ENCODE measurements at places on chromosomes 6 and 20.

DNA sequence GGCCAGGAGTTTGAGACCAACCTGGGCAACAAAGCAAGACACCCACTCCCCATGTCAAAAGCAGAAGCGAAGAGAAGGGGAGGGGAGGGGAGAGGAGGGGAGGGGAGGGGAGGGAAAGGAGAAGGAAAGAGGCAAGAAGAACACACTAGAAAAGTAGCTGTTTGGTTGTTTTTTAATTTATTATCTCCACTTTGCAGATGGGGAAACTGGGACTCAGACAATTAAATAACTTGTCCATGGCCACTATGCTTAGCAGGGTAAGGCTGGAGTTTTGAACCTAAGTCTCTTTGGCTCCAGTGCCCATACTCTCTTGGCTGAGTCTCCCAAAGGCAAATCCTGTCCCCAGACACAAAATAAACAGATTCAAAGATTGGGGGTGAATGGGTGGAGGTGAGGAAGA, 12.4 kb upstream of the GHRH start:
- H3K36me3 ChIP-seq: no peaks in the 10 kb centered on the region
- no peak overlapping the region for H3K27ac ChIP-seq
- no peak for DNase-seq
- H3K4me1 ChIP-seq: no peaks in the 10 kb centered on the region
- no peaks in the 10 kb centered on the region for H3K27me3 ChIP-seq

DNA sequence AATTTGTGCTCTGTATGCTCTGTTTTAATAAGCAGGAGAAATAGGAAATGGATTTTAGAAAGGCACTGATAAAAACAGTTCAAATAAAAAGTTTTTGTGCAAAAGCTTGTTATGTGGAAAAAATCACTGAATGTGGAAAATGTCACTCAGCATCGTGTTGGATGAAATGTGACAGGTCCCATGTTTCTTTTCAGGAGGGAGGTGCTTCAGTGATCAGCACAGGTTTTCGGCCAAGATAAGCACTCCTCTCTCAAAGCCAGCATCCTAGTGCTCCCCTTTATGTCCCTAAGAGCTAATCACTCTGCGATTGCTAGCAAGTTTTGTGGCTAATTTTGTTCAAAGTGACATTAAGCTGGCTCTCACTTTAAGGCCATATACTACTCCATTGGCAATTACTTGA, 12.0 kb downstream of the UBE3D start:
- H3K27ac ChIP-seq: no peak overlapping the region
- no peaks in the 10 kb centered on the region for H3K4me1 ChIP-seq
- H3K4me3 ChIP-seq: no peak overlapping the region
- no peak for DNase-seq

DNA sequence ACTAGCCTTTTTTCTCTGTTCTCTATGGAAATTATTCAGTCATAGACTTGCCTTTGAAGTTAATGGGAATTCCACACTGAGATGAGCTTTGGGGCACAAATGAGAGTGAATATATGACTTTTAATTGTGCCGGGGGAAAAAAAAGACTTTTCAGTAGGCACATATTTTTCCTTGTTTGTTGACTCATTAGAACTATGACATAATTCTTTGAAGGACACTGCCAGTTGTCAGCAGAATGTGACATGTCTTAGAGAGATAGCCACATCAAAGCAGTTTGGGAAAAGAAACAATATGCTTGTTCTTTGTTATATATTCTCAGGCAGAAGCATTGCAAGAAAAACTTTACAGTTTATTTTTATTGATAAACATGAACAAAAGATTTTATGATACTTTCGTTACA, 138.3 kb downstream of the COL9A1 start:
- H3K27me3 ChIP-seq: peaks cover 4% of the 10 kb centered on the region
- no peak overlapping the region for H3K27ac ChIP-seq
- no peaks in the 10 kb centered on the region for H3K36me3 ChIP-seq
- H3K4me1 ChIP-seq: no peaks in the 10 kb centered on the region

GRCh38 chr6:142925575-142926110, 19.3 kb downstream of the HIVEP2 start:
- peaks cover 4% of the 10 kb centered on the region for H3K36me3 ChIP-seq
- H3K27ac ChIP-seq: peak overlapping the region; percentile 97
- peaks cover 6% of the 10 kb centered on the region for H3K4me1 ChIP-seq
- H3K27me3 ChIP-seq: no peaks in the 10 kb centered on the region
- DNase-seq: no peak
- H3K4me3 ChIP-seq: no peak overlapping the region

- peak; percentile 68 for DNase-seq
- H3K36me3 ChIP-seq: no peaks in the 10 kb centered on the region
- peaks cover 9% of the 10 kb centered on the region for H3K4me1 ChIP-seq
Measured at GRCh38 chr6:38638941-38639497, 710 bp downstream of the BTBD9 start.

DNA sequence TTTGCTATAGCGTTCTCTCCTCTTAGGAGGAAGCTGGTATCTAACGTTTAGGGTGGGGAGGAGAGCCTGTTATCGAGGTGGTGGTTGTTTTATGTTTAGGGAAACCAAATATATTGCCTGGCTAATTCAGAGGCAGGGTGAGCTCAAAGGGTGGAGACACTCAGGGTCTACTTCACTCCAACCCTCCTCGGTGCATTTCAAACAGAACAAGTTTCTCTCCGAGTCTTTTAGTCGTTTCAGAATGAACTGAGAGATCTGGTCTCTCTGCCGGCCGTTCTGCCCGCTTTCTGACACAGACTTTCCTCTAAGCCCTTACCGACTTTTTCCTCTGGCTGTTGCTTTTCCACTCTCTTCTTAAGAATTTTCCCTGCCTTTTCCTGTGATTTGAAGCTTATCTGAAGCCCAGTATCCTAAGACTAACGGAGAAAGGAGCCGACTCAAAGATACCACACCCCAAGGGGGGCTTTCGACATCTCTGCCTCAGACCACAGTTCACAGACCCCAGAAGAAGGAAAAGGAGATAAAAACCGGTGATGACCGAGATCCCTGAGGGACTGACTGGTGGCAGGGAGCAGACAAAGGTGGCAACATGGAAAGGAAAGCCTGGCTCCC, 865 bp downstream of the STK38 start:
- peaks cover 7% of the 10 kb centered on the region for H3K36me3 ChIP-seq
- H3K27ac ChIP-seq: peak overlapping the region; percentile 81
- peak overlapping the region; percentile 67 for H3K4me3 ChIP-seq
- peaks cover 32% of the 10 kb centered on the region for H3K4me1 ChIP-seq
- DNase-seq: no peak

DNA sequence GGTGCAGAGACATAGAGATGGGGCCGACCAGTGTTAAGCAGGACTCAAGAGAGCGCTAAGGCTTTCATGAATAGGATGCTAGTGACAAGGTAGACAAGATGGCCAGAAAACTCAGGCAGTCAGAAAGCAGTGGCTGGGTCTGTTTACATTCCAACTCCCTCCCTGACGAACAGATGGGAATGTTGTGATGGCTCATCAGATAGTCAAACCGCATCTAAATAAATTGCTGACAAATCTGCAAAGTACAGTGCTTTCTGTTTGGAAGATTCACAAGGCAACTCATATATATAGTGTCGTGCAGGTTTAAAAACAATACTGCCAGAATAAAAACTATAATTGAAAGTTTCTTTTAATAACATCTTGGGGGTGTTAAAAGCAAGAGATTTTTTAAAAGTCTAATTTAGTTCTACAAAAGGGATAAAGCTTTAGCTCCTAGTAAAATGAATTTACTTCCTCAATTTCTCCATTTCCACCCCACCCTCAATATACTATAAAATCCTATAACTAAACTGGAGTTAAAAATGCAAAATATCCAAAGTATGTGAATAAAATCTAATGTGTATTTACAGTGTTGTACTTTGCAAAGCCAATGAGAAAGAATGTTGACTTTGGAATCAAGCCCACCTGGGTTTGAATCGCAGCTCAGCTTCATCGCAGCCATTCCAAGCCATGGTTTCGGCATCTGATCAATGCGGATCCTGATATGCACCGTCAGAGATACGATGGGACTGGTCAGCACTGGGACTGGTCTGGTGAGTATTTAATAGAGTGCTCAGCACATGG, 247.3 kb upstream of the PDE10A start:
- peaks cover 13% of the 10 kb centered on the region for H3K27me3 ChIP-seq
- H3K27ac ChIP-seq: no peak overlapping the region
- DNase-seq: no peak
- H3K36me3 ChIP-seq: no peaks in the 10 kb centered on the region
- no peak overlapping the region for H3K4me3 ChIP-seq

DNA sequence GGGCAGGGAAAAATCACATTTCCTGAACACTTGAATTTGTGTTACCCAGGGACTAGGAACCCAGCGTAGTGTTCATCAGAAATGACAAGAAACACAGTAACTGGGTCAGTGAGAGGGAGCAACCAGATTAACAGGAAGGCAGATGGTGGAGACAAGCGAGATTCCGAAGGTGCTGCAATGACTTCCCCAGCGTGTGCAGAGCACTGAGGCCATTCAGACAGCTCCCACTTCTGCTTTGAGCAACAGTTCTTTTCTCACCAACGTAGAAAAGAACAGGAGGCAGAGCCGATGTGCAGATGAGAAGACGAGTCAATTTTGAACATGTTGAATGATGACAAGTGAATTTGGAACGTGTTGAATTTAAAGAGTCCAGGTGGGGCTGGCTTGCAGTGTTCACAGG, 63.1 kb upstream of the IFNGR1 start:
- no peak overlapping the region for H3K4me3 ChIP-seq
- no peaks in the 10 kb centered on the region for H3K36me3 ChIP-seq
- H3K27ac ChIP-seq: no peak overlapping the region
- no peaks in the 10 kb centered on the region for H3K4me1 ChIP-seq
- H3K27me3 ChIP-seq: no peaks in the 10 kb centered on the region
- DNase-seq: no peak

DNA sequence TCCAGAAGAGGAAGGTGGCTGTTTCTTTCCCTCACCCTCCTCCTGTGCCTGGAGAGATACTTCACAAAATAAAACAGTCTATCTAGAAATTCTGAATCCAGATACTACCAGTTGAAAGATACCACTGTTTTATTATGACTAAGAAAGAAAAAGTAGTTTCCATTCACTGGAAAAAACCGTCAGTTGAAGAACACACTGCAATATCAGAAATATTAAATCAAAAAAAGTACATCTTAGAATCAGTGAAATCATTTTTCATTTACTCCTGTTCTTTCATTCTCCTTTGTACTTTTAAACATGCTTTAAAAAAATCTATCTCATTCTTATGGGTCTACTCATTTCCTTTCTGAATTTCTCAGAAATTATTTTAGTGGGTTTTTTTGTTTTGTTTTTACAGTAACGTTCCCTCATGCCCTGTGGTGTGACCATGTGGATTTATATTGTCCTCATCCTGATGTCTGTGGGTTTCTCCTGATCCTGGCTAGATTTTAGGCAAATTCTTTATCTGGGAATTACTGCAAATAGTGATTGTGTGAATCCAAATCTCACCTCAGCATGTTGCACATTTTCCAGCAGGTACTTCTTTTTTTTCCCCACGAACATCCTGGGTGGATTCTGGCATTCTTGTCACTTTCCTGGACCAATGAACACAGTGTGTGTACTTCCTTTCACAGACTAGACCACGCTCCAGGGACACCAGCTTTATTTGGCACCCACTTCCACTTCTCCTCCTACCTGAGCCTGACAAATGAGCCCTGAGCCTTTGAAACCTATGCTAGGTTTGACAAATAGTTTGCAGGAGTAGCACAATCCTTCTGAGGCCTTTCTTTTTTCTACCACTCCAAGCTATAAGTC, 114.0 kb upstream of the LAMP5 start:
- H3K27me3 ChIP-seq: no peaks in the 10 kb centered on the region
- no peak overlapping the region for H3K4me3 ChIP-seq
- no peak for DNase-seq
- H3K36me3 ChIP-seq: no peaks in the 10 kb centered on the region
- H3K4me1 ChIP-seq: no peaks in the 10 kb centered on the region

DNA sequence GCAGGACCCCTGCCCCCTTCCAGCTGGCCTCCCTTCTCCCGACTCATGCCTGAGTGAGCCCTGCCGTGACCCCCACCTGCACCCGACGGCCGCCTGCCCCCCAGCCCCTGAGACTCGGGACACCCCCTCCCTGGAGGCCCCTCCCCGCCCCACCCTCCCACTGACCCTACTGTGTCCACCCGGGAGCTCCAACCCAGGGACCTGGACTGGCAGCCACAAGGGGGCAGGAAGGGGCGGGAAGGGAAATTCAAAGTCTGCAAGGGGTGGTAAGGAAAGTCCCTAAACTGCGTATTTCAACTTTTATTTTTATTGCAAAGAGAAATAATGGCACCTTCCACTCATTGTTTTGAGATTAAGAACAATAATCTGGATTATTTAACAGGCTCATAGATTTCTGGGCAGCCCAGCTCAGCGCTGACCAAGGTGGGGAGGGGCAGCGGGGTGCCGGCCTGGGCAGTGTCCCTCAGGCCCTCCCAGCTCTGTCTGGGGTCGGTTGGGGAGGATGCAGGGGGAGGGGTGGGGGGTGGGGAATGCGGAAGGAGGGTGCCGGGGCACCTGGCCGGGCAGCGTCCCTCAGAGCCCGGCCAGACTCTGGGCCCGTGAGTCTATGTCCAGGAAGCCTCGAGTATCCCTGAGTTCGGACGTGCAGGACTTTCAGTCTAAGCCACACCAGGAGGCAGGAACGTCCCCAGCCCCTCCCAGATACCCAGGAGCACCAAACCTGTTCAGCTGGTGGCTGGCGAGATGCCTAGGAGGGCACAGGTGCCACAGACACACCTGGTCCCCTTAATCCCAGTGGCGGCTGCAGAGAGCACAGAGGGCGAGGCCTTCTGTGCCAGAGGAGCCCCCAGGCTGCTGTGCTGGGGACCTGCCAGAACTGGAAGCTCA, 1.3 kb upstream of the PTK6 start:
- H3K27me3 ChIP-seq: peaks cover 4% of the 10 kb centered on the region
- DNase-seq: peak; percentile 62
- peak overlapping the region; percentile 48 for H3K4me3 ChIP-seq
- peak overlapping the region; percentile 73 for H3K27ac ChIP-seq
- no peaks in the 10 kb centered on the region for H3K36me3 ChIP-seq
- H3K4me1 ChIP-seq: peaks cover 7% of the 10 kb centered on the region

- H3K27ac ChIP-seq: no peak overlapping the region
- DNase-seq: peak; percentile 53
- H3K4me3 ChIP-seq: no peak overlapping the region
- no peaks in the 10 kb centered on the region for H3K4me1 ChIP-seq
- H3K27me3 ChIP-seq: no peaks in the 10 kb centered on the region
Measured at GRCh38 chr6:163554663-163555062, 140.1 kb downstream of the QKI start.

GRCh38 chr20:4134355-4134834, 119.0 kb upstream of the RNF24 start:
- no peaks in the 10 kb centered on the region for H3K27me3 ChIP-seq
- no peak overlapping the region for H3K27ac ChIP-seq
- H3K4me1 ChIP-seq: peaks cover 9% of the 10 kb centered on the region
- H3K36me3 ChIP-seq: no peaks in the 10 kb centered on the region
- no peak overlapping the region for H3K4me3 ChIP-seq

- peak overlapping the region; percentile 92 for H3K27ac ChIP-seq
- no peaks in the 10 kb centered on the region for H3K27me3 ChIP-seq
- H3K36me3 ChIP-seq: peaks cover 18% of the 10 kb centered on the region
- peaks cover 42% of the 10 kb centered on the region for H3K4me1 ChIP-seq
Measured at GRCh38 chr6:31581434-31582229, 592 bp downstream of the LTB start.
